ENCODE measurements at places on chromosomes 7 and 10.

DNA sequence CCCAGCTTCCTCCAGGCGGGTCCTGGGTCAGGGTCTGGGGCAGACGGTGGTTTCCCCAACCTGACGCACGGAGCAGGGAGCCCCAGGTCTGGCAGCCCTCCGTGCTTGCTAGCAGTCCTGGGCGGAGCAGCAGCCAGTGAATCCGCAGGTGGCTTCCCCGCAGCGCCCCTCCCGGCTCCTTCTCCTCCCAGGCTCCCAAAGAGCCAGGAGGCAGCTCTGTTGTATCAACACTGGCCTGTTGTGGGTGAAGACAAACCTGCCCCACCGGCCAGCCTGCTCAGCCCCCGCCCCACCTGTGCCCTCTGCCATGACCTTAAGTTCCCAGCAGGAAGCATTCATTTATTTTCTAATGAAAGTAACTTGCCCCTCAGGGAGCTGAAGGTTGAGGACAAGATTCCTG, 24.0 kb upstream of the TMEM213 start:
- no peak for DNase-seq

GRCh38 chr7:85770332-85770731, 583.5 kb upstream of the SEMA3D start:
- no peak for DNase-seq

DNA sequence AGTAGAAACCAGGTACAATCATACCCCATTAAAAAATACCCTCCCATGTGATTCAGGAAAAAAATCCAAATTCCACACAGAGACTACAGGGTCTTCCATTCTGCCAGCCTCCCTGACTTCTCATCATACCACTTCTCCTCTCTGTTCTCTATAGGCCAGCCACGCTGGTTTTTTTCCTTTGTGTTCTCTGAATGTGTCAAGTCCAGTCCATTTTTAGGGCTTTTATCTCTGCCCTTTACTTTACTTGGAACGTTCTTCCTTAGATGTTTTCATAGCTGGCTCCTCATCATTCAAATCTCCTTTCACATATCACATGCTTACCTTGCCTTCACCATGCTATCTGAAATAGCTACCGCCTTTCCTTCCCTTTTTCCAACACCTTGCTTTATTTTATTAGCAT, 597.6 kb downstream of the PHTF2 start:
- no peak for DNase-seq

DNA sequence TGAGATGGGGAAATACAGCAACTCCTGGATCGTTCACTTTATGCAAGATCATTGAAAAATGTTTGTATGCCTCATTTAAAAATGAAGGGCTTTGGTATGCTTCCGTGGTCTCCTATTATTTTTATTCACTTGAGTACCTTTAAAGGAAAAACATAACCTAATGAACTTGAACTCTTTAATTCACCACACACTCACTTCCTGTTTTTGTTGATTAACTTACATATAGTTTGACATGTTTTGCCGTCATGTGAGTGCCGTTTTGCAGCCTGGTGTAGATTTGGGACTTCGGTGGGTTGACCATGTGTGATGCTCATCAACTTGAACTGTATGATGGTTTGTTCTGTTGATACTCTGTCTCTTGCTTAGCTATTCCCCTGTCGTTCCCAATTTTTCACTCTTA, 28.9 kb downstream of the CASP7 start:
- no peak for DNase-seq

DNA sequence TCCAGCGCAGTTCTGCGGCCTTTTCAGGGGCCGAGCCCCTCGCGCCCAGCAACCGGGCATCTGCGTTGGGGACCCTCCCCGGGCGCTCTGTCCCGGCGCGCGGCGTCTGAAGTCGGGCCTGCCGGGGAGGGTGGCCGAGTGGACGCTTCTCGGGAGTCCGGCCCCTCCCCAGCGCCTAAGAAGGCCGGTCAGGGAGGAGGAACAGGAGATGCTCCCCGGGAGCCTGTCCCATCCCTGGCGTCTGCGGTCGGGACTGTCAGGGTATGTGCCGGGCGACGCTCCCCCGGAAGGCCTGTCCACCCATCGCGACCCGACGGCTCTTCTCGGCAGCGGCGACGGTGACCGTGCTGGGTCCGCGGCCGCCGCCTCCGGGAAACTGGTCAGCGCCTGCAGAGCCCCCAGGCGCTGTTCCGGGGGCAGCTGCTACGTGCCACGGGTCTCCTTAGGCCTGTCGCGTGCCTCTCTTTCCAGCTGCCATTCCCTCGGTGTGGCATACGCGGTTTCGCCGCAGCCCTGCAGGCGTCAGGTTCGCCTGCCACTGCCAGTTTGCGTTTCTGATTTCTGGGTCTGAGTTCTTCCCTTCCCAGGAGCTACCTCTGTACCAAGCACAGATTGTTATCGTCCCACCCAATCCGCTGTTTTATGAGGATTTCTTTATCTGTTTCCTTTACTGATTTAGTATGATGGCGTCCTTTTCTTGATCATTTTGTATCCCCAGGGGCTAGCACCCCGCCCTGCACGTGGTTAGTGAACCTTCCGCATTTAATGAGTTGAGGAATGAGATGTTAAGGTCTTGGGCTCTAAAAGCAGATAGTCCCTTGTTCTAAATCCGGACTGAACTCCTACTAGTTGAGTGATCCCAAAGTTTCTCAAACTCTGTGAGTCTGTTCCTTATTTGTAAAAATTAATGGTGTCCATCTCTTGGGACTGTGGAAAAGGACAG, 782 bp downstream of the IFIT5 start:
- DNase-seq, result peak; percentile 53

- DNase-seq, result no peak
Measured at GRCh38 chr10:61835946-61836887, 65.3 kb upstream of the ARID5B start.

- DNase-seq, result no peak
Measured at GRCh38 chr7:23337374-23337773, 38.2 kb downstream of the MALSU1 start.

DNA sequence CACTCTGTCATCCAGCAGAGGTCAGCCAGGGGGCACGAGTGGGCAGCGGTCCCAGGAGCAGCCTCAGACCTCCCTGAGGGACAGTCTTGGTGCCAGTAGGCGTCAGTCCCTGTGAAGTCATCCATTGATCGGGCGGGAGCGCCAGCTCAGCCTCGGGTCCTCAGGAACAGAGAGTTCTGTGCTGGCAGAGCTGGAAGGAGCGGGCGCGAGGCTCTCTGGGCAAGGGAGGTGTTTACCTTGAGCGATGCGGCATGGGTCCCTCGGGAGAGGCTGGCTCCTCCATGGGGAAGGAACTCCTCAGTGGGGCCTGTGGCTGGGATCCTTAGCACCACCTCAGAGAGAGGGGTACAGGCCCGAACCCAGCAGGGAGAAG, 101.1 kb upstream of the PPIF start:
- no peak for DNase-seq

DNA sequence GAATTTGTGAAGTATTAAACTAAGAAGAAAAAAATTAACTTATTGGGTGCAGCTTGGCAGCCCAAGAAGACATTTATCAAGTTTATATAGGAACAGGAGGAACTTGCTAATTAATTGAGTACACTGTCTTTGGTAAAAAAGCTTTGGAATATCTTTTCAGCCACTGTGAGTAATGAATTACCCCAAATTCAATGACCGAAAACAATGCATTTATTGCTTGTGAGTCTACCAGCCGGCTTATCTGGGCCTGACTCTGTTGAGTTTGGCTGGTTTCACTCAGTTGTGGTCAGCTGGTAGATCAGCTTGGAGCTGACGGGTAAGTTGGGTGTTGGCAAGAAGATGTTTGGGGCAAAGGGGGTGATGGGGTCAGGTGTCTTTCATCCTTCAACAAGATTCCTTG, 11.6 kb downstream of the GNG11 start:
- DNase-seq, result no peak

- DNase-seq, result no peak
Measured at GRCh38 chr7:47284691-47285635, 296.9 kb downstream of the TNS3 start.

GRCh38 chr10:73956476-73957359, 41.2 kb upstream of the VCL start:
- peak; percentile 57 for DNase-seq

GRCh38 chr10:90089719-90090118, 388.3 kb downstream of the KIF20B start:
- no peak for DNase-seq

DNA sequence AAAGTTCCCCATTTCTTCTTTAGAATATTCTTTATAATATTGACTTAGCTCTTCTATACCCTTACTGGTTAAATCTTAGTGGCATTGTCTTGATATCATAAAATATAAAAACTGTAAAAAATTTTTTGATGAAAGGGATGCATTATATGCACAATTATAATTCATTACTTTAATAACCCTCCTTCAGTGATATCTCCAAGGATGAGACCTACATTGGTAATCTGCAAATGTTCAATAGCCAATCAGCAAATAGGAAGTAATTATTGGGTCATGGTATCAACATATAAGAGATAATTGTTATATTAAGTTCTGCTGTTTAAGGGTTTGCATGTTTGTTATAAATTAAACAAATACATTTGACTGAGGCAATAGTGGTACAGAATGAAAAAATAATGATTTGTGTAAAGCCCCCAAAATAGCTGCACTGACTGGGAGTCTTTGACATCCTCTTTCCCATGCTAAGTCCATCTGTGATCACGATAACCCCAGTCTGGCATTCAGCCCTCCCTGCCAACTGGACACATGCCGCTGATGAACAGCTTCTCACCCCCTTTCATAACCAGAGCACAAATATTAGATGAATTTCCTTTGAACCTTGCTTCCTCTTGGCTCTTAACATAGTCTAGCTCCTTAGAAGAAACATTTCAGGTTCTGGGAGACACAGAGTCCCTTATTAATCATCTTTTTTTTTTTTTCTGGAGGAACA, 169.5 kb downstream of the CPED1 start:
- DNase-seq, result no peak

GRCh38 chr7:2512179-2512661, 7.4 kb upstream of the LFNG start:
- no peak for DNase-seq

GRCh38 chr10:102918817-102919245, 737 bp downstream of the CNNM2 start:
- peak; percentile 64 for DNase-seq

GRCh38 chr7:88928276-88928675, 132.7 kb upstream of the TEX47 start:
- no peak for DNase-seq

- DNase-seq, result no peak
Measured at GRCh38 chr7:31027161-31027965, 24.7 kb upstream of the ADCYAP1R1 start.

GRCh38 chr10:873020-873419, 58.5 kb downstream of the LARP4B start:
- DNase-seq, result no peak

DNA sequence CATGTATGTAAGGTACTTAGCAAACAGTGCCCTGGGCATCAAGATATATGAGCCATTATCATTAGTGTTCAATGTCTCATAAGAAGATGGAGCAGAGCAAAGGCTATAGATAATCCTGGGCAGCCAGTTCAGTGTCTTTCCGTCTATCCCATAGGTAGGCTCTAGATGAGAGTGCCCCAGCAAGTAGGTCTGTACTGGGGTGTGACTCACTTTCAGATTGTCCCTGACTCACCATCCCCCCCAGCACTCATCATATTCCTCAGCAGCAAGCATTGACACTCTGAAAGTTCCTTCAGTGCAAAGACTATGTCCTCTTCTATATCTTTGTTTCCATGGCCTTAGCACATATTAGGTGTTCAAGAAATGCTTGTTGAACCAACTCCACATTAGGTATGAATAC, 20.0 kb upstream of the FAM204A start:
- no peak for DNase-seq

GRCh38 chr7:1578513-1578912, 8.7 kb upstream of the PSMG3 start:
- no peak for DNase-seq

DNA sequence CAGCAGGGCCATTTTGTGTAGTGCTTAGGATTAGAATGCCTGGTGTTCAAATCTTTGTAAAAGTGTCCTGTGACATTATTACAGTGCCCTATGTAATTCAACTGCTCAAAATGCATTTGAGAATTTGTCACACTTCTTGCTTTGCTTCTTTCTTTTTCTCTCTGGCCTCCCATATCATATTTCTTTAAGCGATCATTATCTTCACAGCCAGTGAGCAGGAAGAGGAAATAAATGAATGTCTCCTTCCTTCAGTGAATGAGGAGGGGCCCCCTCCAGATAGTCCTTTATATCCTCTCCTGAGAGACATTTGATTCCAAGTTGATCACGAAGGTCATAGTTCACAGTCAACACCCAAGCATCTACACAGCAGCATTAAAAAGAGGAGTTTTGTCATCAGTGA, 425.1 kb upstream of the NPVF start:
- DNase-seq, result no peak

GRCh38 chr10:97320480-97321031, 1.5 kb downstream of the FRAT1 start:
- peak; percentile 54 for DNase-seq

- DNase-seq, result no peak
Measured at GRCh38 chr10:14526326-14526725, 195.6 kb upstream of the FRMD4A start.

- DNase-seq, result no peak
Measured at GRCh38 chr7:30914596-30914995, 2.9 kb downstream of the AQP1 start.

DNA sequence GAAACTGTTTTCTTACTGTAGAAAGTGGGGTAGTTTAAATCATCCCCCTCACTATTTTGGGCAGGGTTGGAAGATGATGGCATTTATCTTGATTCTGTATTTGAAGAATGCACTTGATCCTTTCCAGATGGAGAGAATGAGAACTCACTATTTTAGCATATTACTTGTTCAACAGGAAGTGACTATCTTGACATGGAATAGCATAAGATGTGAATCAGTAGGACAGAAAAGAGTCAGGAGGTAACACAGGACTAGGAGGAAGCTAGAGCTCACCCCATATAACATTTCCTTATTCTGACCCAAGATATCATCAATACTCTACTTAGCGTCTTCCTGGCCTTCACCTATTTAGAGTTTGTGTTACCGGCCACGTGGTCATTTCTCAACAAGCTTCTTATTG, 400.2 kb downstream of the PHTF2 start:
- no peak for DNase-seq

DNA sequence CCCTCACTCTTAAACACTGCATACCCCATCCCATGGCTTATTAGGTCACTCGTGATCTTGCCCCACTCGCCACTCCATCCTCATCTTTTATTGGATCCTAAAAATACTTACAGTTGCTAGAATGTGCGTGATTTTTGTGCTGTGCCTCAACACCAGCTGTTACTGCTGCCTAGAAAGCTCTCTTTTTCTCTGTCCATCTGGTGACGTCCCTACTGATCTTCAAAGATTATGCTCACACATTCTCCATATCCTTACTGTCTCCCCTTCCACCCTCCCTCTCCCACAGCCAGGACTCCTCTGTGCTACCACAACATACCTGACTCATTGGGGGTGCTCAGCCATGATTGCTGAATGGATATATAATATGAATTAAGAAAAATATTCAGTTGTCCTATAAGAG, 42.0 kb downstream of the CDK6 start:
- DNase-seq, result no peak

GRCh38 chr7:130560972-130561371, 69.1 kb downstream of the MEST start:
- DNase-seq, result peak; percentile 34

DNA sequence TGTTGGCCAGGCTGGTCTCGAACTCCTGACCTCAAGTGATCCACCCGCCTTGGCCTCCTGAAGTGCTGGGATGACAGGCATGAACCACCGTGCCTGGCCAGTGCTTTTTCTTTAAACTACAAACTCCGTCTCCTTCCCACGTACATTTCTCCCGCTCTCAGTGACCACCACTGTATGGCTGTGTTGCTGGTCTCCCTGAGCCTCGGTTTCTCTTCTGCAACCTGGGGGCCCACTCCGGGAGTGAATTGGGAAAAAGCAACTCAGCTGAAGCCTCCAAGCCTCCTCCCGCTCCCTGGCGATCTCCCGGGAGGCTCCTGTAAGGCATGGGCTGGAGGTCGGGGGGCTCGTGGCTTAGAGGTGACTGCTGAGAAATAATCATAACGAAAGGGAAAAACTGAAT, 136.3 kb downstream of the ELFN1 start:
- DNase-seq, result no peak

Measured in activated naive CD4-positive, alpha-beta T cell treated with anti-CD3 and anti-CD28 coated beads, Interleukin-2, amount 10 ng/mL, durations not matched to agents 7 days and 5 days (primary cell).